ENCODE measurements at places on chromosomes 5 and 9.

DNA sequence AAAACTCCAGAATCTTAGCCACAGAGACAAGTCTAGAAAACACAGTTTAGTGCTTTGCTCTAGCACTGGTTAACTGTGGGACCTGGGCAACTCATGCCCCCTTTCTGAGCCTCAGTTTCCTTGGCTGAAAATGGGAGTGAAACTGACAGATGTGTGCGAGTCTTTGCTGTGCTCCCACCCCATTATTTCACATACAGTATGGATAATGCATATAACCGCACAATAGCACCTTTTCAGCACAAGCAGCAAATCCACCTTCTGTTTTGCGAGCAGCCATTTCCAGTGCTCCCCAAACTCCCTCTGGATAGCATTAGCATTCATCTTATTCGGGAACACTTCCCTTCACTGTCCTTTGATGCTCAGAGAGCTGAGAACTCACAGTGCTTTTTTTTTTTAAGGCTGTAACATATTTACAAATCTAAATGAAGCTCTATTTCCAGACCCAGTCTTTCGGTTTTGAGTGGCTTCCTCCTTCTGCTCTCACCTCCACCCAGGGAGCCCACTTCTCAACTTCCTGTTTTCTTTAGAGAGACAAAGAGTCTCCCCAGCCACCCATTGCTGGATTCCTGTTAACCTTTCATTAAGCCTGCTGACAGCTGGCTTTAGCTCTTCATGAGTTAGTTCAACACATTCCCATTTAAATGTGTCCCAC lies 49.2 kb downstream of the TIMD4 start:
- no peak for DNase-seq

DNA sequence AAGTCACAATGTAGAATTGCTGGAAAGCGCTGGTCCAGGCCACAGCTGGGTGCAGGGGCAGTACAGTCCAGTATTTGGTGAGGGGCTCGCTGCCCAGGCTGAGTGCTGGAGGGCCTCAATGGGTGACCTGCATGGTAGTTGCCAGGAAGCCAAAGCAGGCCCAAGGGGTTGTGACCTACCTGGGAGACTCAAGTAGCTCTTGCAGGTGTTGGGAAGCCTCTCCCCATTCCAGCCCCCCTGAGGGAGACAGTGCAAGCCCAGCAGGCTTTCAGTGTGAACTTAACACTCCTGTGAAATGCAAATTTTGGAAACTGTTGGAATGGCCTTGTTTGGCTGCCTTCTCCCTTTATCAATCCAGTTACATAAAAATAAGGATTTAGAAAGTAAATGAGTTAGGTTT lies 13.9 kb downstream of the KDM4C start:
- no peak for DNase-seq

DNA sequence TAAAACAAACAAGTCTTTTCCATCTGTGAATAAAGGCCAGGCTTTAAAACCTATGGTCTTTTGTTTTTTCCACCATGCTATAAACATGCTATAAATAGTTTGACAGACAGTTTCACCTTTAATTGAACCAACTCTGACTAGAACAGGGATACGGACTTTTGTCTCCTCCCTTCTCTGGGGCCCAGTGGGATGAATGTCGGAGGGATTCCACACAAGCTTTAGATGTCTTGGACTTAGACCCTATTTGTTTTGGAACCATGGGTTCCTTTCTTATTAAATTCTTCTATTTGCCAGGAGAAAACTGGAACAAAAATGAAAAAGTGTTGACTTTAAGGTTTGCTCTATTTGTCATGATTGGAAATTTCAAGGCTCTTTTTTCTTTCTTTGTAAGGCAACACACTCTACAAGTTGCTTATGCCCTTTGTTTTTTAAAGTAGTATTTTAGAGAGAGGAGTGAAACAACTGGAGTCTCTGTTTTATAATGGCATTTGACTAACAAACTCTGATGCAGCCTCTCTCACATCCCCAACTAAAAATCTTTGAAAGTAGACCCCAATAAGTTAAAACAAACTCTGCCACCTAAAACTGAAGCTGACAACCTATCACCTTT lies 145.3 kb downstream of the MLLT3 start:
- DNase-seq: no peak

GRCh38 chr9:130254747-130255630 lies 10.6 kb upstream of the HMCN2 start:
- DNase-seq: no peak

- no peak for DNase-seq
Measured at GRCh38 chr5:96322217-96322616, 110.8 kb downstream of the PCSK1 start.

GRCh38 chr9:86034863-86035734 lies 64.3 kb downstream of the GOLM1 start:
- DNase-seq: no peak

- no peak for DNase-seq
Measured at GRCh38 chr5:52885614-52886013, 97.9 kb downstream of the ITGA1 start.

DNA sequence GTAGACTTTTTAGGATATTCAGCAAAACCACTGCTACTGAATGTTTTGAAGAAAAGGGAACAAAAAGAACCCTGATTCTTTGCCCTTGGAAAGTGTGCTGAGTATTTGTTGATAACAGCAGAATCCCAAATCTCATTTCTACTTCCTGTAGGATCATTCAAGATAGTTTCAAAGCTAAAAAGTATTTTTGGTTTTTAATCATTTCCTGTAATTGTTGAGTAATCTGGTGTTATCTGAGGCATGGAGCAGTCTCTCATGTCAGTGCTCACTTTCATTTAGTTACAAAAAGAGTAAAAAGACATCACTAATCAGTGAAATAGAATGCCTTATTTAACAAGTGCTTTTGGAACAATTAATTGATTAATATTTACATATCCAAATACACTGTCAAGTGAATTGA lies 56.1 kb downstream of the ITGA2 start:
- no peak for DNase-seq

DNA sequence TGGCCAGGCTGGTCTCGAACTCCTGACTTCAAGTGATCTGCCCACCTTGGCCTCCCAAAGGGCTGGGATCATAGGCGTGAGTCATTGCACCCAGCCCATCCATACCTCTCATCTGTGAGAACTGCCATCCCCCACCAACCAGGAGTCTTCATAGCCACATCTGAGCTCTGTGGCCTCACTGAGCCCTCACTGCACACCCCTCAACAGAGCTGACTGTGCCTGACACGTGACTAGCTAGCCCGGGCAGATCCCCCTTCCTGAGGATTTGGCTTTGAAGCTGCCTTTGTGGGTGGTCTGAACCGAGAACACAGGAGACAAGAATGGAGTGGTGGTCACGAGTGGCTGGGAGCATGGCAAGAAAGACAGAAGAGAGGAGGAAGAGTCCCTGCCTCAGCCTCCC lies 15.6 kb downstream of the AK8 start:
- no peak for DNase-seq

DNA sequence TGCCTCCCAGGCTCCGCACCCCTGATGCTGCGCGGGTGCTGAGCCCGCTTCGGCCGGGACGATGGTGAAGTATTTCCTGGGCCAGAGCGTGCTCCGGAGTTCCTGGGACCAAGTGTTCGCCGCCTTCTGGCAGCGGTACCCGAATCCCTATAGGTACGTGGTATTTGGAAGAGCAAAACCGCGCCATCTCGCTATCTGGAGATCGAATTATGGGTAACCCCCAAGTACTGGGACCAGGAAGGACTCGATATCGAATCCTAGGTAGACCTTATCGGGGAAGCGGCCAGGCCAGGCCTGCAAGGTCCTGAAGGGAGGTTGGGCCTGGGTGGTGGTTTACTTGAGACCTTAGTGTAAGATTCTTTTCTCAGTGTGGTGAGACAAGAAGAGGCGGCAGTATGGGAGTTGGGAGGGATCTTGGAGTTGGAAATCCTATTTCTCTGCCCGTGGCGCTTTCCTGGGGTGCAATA lies 359 bp downstream of the PRELID1 start:
- DNase-seq: no peak

DNA sequence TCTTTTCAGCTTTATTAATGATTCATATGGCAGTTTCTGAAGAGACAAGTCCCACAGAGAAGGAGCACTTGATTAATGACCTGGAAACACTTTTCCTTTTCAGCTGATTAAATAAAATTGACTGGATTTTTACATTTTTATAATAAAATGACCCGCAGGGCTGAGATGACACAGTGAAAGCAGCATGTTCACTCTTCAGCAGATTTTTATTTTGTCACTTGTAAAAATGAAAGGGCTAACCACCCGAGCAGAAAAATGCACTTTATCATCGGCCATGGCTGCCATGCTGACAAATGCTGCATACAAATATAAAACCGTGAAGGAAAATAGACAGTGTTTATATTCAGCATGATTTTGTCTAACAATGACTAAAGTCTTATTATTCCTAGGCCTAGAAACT lies 321.6 kb upstream of the ITGA1 start:
- DNase-seq: no peak

DNA sequence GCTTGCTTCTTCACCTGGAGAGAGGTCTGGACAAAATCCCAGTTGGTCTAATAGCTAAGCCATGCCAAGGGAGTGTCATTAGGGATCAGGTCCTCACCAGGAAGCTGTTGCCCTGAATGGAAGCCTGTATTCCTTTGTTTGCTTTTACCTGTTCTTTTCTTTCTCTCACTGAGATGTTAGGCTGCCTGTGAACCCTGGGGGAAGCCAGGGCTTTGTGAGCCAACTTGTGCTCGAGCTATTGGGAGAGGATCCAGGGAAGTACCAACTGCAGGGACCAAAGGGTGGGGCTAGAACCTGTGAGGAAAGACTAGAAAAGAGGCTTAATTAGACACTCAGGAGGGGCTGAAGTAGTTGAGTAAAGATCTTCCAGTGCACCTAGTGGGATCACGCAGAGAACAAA lies 451.2 kb upstream of the TLE4 start:
- DNase-seq: no peak

DNA sequence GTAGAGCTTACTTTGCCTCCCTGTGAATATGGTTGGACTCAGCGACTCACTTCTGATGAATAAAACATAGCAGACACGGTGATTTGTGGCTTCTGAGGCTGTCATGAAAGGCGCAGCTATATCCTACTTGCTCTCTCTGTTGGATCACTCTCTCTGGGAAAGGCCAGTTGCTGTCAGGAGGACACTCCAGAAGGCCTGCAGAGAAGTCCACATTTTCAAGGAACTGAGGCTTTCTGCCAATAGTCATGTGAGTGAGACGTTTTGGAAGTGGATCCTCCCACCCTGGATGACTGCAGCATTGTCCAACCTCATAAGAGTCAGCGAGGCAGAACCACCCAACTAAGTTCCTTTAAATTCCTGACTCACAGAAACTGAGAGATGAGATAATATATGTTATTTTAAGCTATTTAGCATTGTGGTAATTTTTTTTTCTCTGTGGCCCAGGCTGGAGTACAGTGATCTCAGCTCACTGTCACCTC lies 156.0 kb upstream of the MAST4 start:
- peak; percentile 2 for DNase-seq
